Left ventricle myocardium inferior (tissue), 1 donor: ENCODE measurements at places on chromosomes 2 and 18.
A peak's percentile ranks its signal among the peaks of the same experiment; 100 is the strongest.

- peak overlapping the region; percentile 88 for H3K27ac ChIP-seq
- H3K36me3 ChIP-seq, result no peaks in the 10 kb centered on the region
- peak overlapping the region; percentile 71 for H3K4me3 ChIP-seq
- peak; percentile 72 for DNase-seq
- peaks cover 57% of the 10 kb centered on the region for H3K4me1 ChIP-seq
Measured at GRCh38 chr2:71277536-71278103, 50.7 kb upstream of the PAIP2B start.

DNA sequence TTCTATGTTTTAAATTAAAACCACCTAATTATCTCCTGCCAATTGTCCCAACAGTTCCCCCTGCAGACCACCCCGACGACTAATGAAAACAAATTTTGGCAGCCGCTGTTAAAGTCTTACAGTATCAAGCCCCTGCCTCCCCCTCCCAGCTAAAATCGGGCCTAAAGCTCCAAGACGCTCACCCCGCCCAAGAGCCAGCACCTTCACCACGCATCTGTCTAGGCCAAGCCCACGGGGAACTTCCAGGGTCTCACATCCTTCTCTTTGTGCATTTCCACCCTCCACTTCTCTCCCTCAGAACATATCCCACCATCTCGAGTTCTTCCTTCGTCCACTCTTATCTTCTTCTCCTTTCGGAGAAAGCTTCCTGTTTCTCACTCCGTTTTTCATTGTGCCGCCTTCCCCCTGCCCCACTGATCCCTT is 445 bp downstream of the PRPF40A start:
- peaks cover 86% of the 10 kb centered on the region for H3K4me1 ChIP-seq
- no peaks in the 10 kb centered on the region for H3K27me3 ChIP-seq
- peaks cover 31% of the 10 kb centered on the region for H3K36me3 ChIP-seq
- DNase-seq, result no peak

- H3K27me3 ChIP-seq, result no peaks in the 10 kb centered on the region
- no peak overlapping the region for H3K4me3 ChIP-seq
- peak overlapping the region; percentile 64 for H3K27ac ChIP-seq
- no peaks in the 10 kb centered on the region for H3K36me3 ChIP-seq
Measured at GRCh38 chr2:8566774-8567468, 114.9 kb upstream of the ID2 start.

GRCh38 chr2:64404002-64404731 is 49.8 kb upstream of the LGALSL start:
- H3K27ac ChIP-seq, result peak overlapping the region; percentile 89
- peaks cover 53% of the 10 kb centered on the region for H3K4me1 ChIP-seq
- peak overlapping the region; percentile 28 for H3K4me3 ChIP-seq
- no peaks in the 10 kb centered on the region for H3K27me3 ChIP-seq
- H3K36me3 ChIP-seq, result no peaks in the 10 kb centered on the region

DNA sequence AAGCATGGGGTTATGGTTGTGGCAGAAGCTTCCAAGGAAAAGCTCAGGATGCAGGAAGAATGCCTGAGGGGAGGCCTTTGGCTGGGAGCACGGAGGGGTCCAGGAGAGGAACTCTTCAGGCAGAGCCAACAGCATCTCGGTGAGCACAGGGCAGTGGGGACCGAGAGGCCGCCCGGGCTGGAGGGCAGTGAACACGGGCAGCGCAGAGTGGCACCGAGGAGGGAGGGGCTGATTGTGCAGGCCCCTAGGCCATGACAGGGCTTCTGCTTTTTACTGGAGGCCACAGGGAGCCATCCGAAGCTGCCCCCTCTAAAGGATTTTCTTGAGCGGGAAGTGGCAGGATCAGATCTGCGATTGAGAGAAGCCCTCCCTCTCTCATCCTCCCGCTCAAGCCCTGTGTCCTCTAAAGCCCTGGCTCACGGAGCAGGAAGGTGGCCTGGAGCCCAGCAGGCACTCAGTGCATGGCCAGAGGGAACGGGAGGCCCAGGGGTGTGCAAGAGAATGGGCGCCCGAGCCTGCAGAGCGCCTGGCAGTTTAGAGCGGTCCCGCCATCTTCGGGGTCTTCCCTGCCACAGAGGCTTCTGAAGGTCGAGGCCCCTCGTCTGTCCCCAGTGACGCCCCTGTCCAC is 110.0 kb upstream of the STON1 start:
- no peaks in the 10 kb centered on the region for H3K27me3 ChIP-seq
- peak overlapping the region; percentile 44 for H3K4me3 ChIP-seq
- H3K36me3 ChIP-seq, result no peaks in the 10 kb centered on the region
